ENCODE measurements at places on chromosomes 12 and 14.

- no peak for DNase-seq
Measured at GRCh38 chr14:54138024-54138353, 181.4 kb upstream of the BMP4 start.

GRCh38 chr14:90740081-90740480, 76.1 kb downstream of the TTC7B start:
- no peak for DNase-seq

- no peak for DNase-seq
Measured at GRCh38 chr14:100307766-100308426, 1.7 kb upstream of the SLC25A29 start.

GRCh38 chr14:74637178-74637550, 25.1 kb upstream of the LTBP2 start:
- no peak for DNase-seq

DNA sequence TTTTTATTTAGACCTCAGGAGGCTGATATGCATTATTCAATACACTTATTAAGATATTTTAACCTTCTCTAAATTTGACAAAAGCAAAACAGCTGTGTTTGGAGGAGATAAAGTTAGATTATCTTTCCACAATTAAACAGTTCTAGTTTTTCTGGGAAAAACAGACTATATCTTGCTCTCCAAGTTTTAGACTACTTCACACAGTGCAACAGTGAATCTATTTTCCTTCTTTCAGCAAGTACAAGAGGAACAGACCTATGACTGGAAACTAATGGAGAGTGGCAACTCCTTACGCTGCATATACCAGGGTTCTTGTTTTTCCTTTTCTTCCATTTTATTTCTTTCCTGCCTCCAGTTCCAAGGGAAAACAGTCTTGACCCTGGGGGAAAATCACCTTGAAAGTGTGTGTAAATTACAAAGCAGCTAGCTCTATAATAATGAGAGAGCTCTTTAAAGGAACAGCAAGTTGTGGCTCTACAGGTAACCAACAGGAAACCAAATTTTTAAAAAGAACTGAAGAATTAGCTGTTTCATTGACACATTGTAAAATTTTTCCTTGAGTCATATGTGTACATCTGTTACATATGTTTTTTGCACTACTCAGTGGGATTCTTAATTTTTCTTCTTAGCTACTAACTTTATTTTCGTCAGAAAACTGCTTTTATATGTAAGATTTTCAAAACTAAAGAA, 27.4 kb downstream of the DNM1L start:
- DNase-seq, result no peak

- DNase-seq, result no peak
Measured at GRCh38 chr14:74838166-74838565, 37.8 kb downstream of the PROX2 start.

GRCh38 chr12:121649819-121650353, 19.6 kb downstream of the MORN3 start:
- no peak for DNase-seq

GRCh38 chr12:11067514-11067913, 5.4 kb upstream of the TAS2R46 start:
- no peak for DNase-seq

DNA sequence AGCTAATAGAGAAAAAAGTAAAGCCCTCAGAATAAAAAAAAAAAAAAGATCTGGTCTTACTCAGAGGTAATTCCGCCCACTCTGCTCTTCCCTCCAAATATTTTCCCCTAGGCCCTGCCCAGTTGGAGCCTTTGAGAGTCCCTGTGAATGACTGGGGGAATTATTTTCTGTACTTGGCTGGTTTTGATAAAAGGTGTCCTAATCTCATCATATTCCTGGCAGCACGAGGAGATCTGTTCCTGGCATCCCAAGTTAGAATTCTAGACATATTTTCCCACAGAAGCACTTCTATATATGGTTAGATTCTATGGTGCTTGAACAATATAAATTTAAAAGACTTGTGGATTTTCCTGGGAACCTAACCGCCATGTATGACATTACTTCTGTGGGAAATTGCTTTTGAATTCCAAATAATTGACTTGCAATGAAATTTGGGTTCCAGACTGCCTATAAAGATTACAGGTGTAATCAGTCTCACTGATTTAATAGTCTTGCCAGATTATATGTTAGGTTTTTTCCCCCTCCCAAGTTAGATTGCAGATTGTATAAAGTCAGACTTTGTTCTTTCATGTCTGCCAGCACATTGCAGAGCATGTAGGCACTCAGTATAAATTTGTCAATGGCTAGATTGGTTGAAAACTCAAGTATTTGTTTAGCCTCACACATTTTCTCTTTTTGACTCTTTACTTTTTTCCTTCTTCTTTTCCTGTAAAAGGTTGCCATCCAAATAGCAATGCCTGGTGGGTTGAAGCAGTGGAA, 12.3 kb downstream of the GPX2 start:
- no peak for DNase-seq

GRCh38 chr12:103244596-103244995, 251.2 kb downstream of the C12orf42 start:
- no peak for DNase-seq

DNA sequence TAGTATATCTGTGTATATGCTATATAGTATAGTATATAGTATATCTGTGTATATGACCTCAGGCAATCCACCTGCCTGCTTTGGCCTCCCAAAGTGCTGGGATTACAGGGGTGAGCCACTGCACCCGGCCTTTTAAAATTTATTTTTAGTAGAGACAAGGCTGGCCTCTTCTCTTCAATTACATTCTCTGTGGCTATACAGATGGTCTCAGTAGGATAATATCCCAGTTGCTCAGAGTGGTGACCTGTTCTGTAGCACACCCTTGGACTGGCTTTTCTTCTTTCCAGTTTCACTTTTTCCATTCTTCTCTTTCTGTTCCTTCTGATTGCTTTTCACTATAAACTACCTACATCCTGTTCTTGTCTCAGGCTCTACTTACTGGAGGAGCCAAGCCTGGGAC, 3.1 kb upstream of the NFATC4 start:
- no peak for DNase-seq

- DNase-seq, result no peak
Measured at GRCh38 chr14:80926397-80927082, 15.0 kb downstream of the CEP128 start.

- DNase-seq, result no peak
Measured at GRCh38 chr14:89588016-89588415, 171.0 kb upstream of the FOXN3 start.

GRCh38 chr12:82855872-82856271, 169.2 kb downstream of the TMTC2 start:
- no peak for DNase-seq

GRCh38 chr12:52121824-52122539, 42.5 kb downstream of the SMIM41 start:
- DNase-seq, result peak; percentile 17

DNA sequence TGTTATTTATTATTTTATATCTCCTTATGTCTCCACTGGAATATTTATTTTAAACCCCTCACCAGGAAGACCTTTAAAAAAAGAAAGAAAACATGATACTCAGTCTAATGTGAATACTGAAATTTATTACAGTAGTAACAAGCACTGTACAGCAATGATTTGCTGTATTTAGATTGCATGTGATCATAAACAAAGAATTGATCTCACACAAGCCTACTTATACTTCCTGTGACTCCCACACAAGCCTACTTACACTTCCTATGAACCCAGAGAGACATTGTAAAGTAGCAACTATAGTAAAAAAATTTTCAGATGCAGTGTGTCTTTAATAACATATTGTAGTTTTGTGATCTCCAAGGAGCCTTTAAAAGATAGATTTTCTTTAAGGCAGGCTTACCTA, 142.7 kb upstream of the SYT1 start:
- DNase-seq, result no peak

- no peak for DNase-seq
Measured at GRCh38 chr14:78073028-78073427, 97.1 kb upstream of the NRXN3 start.

DNA sequence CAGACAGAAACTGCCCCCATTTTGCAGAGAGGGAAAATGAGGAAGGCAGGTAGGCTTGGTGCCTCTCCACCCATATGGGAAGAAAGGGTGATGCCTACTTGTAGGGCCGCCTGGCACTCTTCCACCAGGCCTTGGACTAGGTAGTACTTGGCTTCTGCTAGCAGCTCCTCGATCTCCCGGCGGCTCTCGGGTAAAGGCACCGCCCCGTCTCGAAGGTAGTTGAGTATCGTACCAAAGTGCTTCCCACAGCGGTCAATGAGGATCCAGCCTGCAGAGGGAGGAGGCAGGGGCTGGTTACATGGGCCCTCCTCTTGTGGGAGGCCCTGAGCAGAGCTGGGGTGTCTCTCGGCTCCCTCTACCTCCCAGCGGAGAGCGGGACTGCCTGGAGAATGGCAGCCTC, 16.6 kb downstream of the KCTD10 start:
- DNase-seq, result no peak

- DNase-seq, result no peak
Measured at GRCh38 chr12:19018302-19018970, 111.1 kb upstream of the PLEKHA5 start.

DNA sequence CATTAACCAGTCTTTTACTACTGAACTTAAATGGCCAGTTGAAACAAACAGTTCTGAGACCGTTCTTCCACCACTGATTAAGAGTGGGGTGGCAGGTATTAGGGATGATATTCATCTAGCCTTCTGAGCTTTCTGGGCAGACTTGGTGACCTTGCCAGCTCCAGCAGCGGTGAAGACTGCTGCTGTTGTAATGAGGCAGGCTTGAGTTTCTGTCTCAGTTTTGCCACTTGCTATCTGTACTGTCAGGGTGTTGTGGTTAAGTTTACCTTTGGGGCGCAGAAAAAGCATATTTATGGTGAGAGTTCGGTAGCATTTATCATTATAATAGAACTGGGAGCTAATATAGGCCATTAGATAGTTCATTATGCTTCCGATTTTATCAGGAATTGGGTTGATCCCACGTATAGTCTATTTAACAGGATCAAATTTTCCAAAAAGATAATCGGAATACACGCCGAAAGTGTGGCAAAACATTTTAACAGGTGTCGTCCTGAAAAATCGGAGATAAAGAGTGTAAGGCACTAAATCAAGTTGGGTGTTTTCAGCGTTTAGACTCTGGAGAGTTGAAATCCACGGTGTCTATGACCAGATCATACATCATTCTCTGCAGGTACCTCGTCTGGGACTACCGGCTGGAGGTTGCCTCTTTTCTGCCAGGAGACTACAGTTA, 688 bp upstream of the NECAP1 start:
- no peak for DNase-seq

- DNase-seq, result no peak
Measured at GRCh38 chr14:105069871-105070759, 4.9 kb upstream of the GPR132 start.

- no peak for DNase-seq
Measured at GRCh38 chr12:85280165-85280983, at the start of gene ALX1. TSS of gene ALX1 (plus strand) at chr12:85280220. CDS start at chr12:85280262, 42 bp downstream.

Data from activated gamma-delta T cell (primary cell).